PC-9 (cell line): ENCODE measurements at places on chromosomes 5 and 9. TPM values are rescaled to one million over a fixed set of nuclear protein-coding genes. Genes with fewer than 3 reads are reported as not detected.

Gene CRB2
- total RNA-seq = not detected in 2 replicates

Gene CNTNAP3
- 4.6 TPM in 2 replicates for total RNA-seq

Gene DMRTA1
- 0.70 and 1.1 TPM in 2 replicates for total RNA-seq

Gene KIF24
- 4.5 and 6.9 TPM in 2 replicates for total RNA-seq

Gene SLC1A3
- 0.24 TPM in 1 of 2 replicates, not detected in the other for total RNA-seq

- H3K27me3 ChIP-seq = no peaks in the 10 kb centered on the region
- no peak overlapping the region for H3K27ac ChIP-seq
- H3K4me1 ChIP-seq = no peaks in the 10 kb centered on the region
- no peak for DNase-seq
- no peaks in the 10 kb centered on the region for H3K36me3 ChIP-seq
Measured at GRCh38 chr5:111502956-111503355, 9.4 kb downstream of the STARD4 start.

DNA sequence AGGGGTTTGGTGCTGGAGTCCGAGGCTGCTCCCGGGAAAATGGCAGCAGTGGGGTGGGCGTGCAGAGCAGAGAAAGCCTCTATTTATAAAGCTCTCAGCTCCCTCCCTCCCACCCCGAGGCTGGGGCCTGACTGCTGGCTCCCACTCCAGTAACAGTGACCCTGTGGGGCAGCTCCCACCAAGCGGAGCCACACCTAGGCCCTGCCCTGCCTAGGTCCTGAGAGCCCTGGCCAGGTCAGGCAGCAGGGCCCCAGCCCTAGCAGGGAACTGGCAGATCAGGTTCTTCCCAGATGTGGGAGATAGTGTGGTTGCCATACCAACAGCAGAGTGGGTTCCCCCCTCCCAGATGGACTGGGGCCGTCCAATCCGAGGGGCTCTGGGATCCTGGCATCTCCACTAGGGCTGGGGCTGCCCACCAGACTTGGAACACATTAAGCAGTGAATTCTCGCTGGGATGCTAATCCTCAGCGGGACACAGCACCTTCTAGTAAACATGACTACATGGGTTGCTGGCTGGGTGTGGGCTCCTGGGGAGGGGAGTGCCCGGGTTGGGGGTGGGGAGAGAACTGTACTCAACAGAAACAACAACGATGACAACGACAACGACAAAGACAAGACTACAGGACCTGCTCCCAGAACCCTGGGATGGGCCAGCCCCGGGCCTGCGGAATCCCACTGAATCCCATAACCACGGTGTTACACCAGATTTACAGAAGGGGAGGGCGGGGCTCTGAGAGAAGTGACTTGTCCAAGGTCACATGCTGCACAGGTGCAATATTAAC lies 1.5 kb downstream of the SH3GLB2 start:
- H3K27me3 ChIP-seq = no peaks in the 10 kb centered on the region
- peak overlapping the region; percentile 63 for H3K4me3 ChIP-seq
- H3K27ac ChIP-seq = peak overlapping the region; percentile 48
- DNase-seq = peak; percentile 84

- DNase-seq = no peak
- peaks cover 27% of the 10 kb centered on the region for H3K4me1 ChIP-seq
- H3K27me3 ChIP-seq = no peaks in the 10 kb centered on the region
- H3K27ac ChIP-seq = no peak overlapping the region
- H3K36me3 ChIP-seq = no peaks in the 10 kb centered on the region
- H3K4me3 ChIP-seq = no peak overlapping the region
Measured at GRCh38 chr5:160467555-160468362, 46.1 kb downstream of the PTTG1 start.

DNA sequence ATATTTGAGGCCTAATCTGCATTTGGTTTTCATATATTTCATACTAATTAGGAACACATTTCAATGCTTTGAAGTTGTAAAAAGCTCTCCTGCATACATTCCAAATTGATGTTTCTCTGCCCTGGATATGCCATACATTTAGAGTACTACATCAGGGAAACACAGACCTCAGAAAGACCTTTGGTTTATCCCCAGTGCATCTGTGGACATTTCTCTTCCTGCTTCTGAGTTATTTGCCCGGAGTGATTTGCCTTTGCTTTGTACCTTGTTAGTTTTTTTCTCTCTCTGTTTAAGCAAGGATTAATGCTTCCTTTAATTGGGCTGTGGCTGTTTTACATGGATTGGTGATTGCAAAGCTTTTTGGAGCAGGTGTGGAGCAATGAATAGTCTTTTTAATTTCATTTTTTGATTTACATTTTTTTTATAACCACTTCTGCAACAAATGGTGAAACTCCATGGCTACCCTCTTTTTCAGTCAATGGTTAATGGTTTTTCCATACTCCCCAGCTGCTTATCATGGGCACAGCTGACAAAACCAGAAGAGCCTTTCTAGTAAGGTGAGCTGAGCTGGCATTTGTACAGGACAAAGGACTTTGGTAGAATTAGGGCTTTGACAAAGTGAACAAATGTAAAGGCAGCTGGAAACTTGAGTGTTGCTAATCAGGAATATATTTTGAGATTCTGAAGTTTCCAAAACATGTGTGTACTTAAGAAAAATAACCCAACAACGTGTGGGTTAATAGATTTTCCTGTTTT lies 54.2 kb downstream of the ZSWIM6 start:
- H3K27me3 ChIP-seq = no peaks in the 10 kb centered on the region
- DNase-seq = no peak
- H3K27ac ChIP-seq = no peak overlapping the region
- no peaks in the 10 kb centered on the region for H3K36me3 ChIP-seq
- H3K4me3 ChIP-seq = no peak overlapping the region
- H3K4me1 ChIP-seq = no peaks in the 10 kb centered on the region

GRCh38 chr5:54630738-54631359 lies 113.3 kb downstream of the SNX18 start:
- peaks cover 9% of the 10 kb centered on the region; the same call in 1 of the 2 replicates for H3K4me1 ChIP-seq
- no peak overlapping the region for H3K4me3 ChIP-seq
- no peaks in the 10 kb centered on the region for H3K27me3 ChIP-seq
- no peaks in the 10 kb centered on the region for H3K36me3 ChIP-seq

DNA sequence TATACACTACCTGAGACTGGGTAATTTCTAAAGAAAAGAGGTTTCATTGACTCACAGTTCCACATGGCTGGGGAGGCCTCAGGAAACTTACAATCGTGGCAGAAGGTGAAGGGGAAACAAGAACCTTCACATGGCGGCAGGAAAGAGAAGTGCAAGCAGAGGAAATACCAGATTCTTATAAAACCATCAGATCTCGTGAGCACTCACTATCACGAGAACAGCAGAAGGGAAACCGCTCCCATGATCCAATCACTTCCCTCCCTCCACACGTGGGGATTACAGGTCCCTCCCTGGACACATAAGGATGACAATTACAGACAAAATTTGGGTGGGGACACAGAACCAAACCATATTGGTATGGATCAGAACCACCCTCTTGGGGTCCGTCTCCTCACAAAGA lies 44.2 kb upstream of the SPIN1 start:
- peak overlapping the region; percentile 68 for H3K27ac ChIP-seq
- H3K36me3 ChIP-seq = no peaks in the 10 kb centered on the region
- H3K4me1 ChIP-seq = peaks cover 23% of the 10 kb centered on the region
- H3K4me3 ChIP-seq = no peak overlapping the region

GRCh38 chr5:83522446-83522845 lies 50.9 kb downstream of the VCAN start:
- H3K36me3 ChIP-seq = no peaks in the 10 kb centered on the region
- no peak overlapping the region for H3K27ac ChIP-seq
- DNase-seq = no peak
- H3K4me3 ChIP-seq = no peak overlapping the region
- H3K27me3 ChIP-seq = no peaks in the 10 kb centered on the region; the same call in 1 of the 2 replicates

DNA sequence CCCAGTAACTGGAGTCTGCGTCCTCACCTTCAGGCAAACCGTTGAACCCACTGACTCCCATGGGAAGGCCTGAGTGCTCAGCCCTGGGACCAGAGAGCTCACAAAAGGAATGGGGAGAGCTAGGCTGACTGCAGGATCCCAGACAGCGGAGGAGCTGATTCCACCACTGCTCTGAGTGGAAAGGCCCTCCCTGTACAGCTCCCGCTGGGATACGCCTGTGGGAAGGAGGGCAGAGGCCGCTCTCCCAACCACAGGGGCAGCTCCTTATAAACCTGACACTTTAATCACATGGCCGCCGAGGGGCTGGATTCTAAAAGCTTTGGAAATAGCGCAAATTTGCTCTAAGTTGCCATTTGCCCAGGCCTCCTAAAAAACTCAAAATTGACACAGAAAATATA lies 37.1 kb downstream of the DBH start:
- no peaks in the 10 kb centered on the region for H3K36me3 ChIP-seq
- no peak overlapping the region for H3K27ac ChIP-seq
- H3K27me3 ChIP-seq = peaks cover 87% of the 10 kb centered on the region
- H3K4me1 ChIP-seq = no peaks in the 10 kb centered on the region
- DNase-seq = no peak
- no peak overlapping the region for H3K4me3 ChIP-seq

DNA sequence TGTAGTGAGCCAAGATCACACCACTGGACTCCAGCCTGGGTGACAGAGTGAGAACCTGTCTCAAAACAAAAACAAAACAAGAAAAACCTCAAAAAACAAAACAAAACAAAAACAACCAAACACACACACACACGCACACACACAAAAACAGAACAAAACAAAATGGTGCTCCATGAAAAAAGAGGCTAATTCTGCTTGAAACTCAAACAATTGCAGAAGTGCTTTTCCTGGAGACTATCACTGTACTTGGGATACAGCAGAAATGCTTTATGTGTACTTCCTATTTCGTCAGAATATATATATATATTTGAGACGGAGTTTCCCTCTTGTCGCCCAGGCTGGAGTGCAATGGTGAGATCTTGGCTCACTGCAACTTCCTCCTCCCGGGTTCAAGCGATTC lies 49.9 kb upstream of the HSPA9 start:
- no peaks in the 10 kb centered on the region for H3K27me3 ChIP-seq
- H3K27ac ChIP-seq = no peak overlapping the region
- no peak overlapping the region for H3K4me3 ChIP-seq
- no peak for DNase-seq
- H3K36me3 ChIP-seq = no peaks in the 10 kb centered on the region

DNA sequence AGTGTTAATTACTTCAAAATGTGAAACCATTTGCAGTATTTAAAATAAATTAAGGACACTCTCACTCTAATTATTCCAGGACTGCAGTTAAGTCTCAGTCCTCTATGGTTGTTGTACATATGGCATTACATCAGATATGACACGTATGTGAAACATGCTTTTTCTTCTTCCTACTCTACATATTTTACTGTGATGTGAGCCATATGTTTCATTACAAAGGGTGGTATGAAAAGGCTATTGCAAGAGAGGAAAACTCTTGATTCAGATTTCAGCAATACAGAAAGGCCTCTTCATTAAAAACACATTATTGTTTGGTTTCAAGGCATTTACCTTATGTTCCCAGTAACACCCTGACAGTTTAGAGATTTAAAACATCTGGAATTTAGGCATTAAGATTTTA lies 964.5 kb upstream of the DMAC1 start:
- H3K4me3 ChIP-seq = no peak overlapping the region
- no peak for DNase-seq
- no peaks in the 10 kb centered on the region for H3K36me3 ChIP-seq
- H3K27me3 ChIP-seq = no peaks in the 10 kb centered on the region
- H3K27ac ChIP-seq = no peak overlapping the region

GRCh38 chr5:142446131-142446959 lies 121.5 kb upstream of the SPRY4 start:
- DNase-seq = peak; percentile 32
- H3K4me1 ChIP-seq = peaks cover 57% of the 10 kb centered on the region
- H3K27ac ChIP-seq = peak overlapping the region; percentile 99

DNA sequence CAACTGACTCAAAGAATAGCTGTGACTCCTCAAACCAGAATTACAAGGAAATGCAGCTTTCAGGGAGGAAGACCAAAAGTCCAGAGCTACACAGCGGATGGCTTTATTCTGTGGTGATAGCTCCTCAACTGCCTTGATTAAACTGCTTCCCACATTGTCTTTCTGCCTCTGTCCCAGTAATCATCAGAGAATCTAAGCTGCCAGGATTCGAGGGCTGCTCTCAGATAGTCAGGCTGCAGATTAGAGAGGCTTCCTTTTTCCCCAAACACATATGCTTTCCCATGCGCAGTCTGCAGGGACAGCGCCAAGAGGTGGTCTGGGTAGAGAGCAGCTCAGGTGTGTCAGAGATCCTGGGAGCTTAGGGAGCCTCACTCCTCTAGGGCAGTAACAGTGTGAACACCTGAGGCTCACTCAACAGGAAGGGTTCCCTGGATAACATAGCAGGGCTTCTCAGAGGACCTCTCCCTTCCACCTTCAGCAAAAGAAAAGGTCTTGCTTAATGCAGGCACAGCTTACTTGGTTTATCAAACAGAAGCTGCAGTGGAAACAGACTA lies 439.9 kb upstream of the TLE4 start:
- no peak overlapping the region for H3K27ac ChIP-seq
- no peaks in the 10 kb centered on the region for H3K36me3 ChIP-seq
- no peak for DNase-seq
- no peaks in the 10 kb centered on the region for H3K4me1 ChIP-seq
- no peaks in the 10 kb centered on the region; the same call in none of the 2 replicates for H3K27me3 ChIP-seq

DNA sequence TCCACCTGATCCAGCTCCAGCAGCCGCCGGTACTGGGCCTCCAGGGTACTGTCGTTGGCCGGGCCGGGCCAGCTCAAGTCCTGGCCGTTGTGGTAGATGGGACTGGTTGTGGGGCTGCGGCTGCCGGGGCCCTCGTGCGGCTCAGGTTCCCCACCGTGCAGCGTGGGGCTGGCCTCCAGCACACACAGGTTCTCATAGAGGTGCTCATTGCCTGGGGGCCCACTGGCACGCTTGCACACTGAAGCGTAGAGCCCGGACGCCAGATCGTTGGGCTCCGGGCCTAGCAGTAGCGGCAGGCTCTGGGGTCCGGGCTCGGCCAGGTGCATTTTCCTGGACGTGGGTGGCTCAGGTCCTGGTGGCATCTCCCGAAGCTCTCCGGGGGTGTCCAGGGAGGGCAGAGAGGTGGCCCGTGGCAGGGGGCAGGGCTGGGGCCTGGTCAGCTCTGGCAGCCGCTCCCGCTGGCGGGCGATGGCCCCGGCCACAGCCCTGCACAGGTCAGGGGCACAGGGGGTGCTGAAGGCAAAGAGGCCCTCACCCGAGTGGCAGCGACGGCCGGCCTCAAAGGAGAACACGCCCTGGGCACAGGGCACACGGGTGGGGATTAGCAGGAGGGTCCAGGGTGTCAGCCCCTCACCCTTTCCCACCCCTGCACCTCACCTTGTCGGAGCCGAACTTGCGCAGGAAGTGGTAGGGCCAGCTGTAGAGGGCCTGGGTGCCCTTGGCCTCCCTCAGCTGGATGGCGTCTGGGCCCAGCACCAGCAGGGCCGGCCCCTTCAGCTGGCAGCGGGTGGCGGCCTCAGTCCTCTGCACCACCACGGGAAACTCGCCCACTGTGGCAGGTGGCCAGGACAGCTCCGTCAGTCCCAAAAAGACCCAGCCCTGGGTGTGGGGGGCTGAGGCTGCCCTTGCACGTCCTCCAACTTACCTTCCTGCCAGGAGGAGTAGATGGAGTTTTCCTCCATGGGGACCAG lies 5.3 kb downstream of the DOK3 start:
- no peaks in the 10 kb centered on the region for H3K27me3 ChIP-seq
- no peak for DNase-seq
- no peaks in the 10 kb centered on the region for H3K4me1 ChIP-seq

DNA sequence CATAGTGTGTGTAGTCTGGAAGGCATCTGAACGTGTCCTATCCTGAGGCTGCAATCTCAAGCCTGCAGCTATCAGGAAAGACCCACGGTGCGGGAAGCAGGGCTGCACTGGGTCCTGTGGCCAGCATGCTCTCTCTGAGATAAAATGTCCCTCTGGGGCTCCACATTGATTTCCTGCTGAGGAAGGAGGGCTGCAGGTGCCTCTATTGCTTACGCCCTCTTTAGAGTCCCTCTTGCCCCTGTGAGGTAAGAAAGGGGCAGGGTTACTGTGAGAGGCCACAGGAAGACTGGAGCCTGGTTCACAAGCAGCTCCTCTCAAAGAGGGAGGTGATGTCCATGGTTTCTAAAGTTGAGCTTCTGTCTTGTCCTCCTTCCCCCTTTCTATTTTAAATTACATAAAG lies 299.9 kb upstream of the RFX3 start:
- no peak overlapping the region for H3K4me3 ChIP-seq
- H3K27ac ChIP-seq = no peak overlapping the region
- H3K27me3 ChIP-seq = no peaks in the 10 kb centered on the region
- H3K4me1 ChIP-seq = peaks cover 29% of the 10 kb centered on the region
